Activated T-helper 2 cell treated with anti-CD3 and anti-CD28 coated beads, Interferon-gamma antibody, Interleukin-2, Interleukin-4, amounts not matched to agents 10 μg/mL and 5 μg/mL and 100 μg/mL, durations not matched to agents 14 hours and 24 hours and 36 hours (primary cell): ENCODE measurements at places on chromosomes 1 and 21. TPM values are rescaled to one million over a fixed set of nuclear protein-coding genes. Genes with fewer than 3 reads are reported as not detected.

- peaks cover 4% of the 10 kb centered on the region for H3K36me3 ChIP-seq
- peaks cover 4% of the 10 kb centered on the region for H3K4me1 ChIP-seq
- H3K4me3 ChIP-seq: no peak overlapping the region
- no peak for DNase-seq
- peaks cover 8% of the 10 kb centered on the region for H3K27me3 ChIP-seq
Observed at GRCh38 chr1:42915456-42915855, 43.2 kb downstream of the SLC2A1 start.

DNA sequence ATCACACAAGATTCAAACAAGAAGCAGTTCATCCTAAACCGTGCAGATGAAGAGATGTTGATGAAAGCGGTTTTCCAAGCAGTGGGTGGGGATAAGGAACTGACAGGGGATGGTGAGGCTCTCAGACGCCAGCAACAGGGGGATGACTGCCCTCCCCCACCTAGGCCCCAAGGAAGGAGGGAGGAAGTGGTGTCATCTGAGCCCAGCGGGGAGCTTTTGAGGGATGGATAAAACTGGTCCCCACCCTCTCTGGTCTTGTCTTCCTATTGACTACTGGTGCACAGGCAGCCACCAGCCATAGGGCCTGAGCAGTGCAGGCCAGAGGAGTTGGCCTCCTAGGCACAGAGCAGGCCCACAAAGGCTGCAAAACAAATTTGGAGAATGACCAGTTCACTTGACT is 175.5 kb downstream of the HUNK start:
- no peak overlapping the region for H3K27ac ChIP-seq
- no peaks in the 10 kb centered on the region for H3K36me3 ChIP-seq
- no peak for DNase-seq
- no peaks in the 10 kb centered on the region for H3K4me1 ChIP-seq
- H3K27me3 ChIP-seq: no peaks in the 10 kb centered on the region
- H3K4me3 ChIP-seq: no peak overlapping the region

DNA sequence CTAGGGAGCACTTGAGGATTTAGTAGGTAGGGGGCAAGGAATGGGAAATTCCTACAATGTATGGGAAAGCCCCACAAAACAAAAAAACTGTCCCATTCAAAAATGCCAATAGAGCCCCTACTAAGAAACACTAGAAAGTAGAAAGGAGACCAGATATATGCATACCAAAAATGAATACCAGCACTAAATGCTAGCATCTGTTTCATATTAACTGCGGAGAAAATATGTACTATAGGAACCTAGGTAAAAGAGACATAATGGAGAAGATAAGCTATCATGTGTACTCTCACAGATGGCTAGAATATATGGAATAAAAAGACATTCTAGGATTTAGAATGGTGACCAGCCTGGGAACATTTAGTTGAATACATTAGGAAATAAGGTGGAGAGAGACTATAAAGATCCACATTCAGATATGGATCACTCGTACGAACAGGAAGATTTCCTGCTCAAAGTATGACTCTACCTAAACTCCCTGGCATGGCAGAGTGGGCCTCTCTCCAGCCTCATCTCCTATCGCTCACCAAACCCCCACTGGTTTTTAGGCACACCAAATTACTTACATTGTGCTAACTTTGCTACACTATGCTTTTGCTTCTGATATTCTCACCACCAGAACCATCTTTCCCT is 18.3 kb downstream of the ZNHIT6 start:
- peaks cover 21% of the 10 kb centered on the region for H3K36me3 ChIP-seq
- no peak overlapping the region for H3K27ac ChIP-seq
- DNase-seq: no peak
- H3K4me3 ChIP-seq: no peak overlapping the region
- H3K27me3 ChIP-seq: no peaks in the 10 kb centered on the region
- no peaks in the 10 kb centered on the region for H3K4me1 ChIP-seq

DNA sequence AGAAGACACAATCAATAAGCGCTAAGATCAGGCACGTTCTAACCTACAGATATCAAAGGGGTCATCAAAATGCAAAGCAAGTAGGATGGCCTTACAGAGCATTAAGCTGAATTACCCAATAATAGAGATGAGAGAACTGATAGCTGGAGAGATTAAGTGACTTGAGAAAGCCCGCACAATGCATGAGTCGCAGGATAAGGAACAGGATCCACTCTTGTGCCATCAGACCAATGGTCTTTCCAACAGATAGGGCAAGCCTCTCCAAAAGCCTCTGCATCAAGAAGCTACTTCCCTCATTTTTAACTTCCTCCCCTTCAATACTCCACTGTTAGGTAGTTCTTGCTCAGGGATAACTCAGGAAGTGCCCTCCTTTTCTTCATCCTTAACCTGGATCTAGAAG is 2.6 kb downstream of the CHML start:
- H3K36me3 ChIP-seq: peaks cover 39% of the 10 kb centered on the region
- H3K4me1 ChIP-seq: peaks cover 44% of the 10 kb centered on the region
- no peaks in the 10 kb centered on the region for H3K27me3 ChIP-seq
- DNase-seq: no peak
- peak overlapping the region; percentile 75 for H3K4me3 ChIP-seq

RHEX gene
- total RNA-seq: not detected in 2 replicates

OR6K3 gene
- not detected in 2 replicates for total RNA-seq

C1orf116 gene
- not detected in 2 replicates for total RNA-seq

ACTN2 gene
- total RNA-seq: 0.21 and 0.23 TPM in 2 replicates
